ENCODE measurements at places on chromosomes 6 and 20. TPM values are rescaled to one million over a fixed set of nuclear protein-coding genes. Genes with fewer than 3 reads are reported as not detected.

GRCh38 chr6:137248702-137249101 lies 29.5 kb upstream of the IFNGR1 start:
- H3K4me3 ChIP-seq: no peak overlapping the region
- H3K27ac ChIP-seq: peak overlapping the region; percentile 64
- no peak for DNase-seq
- H3K36me3 ChIP-seq: no peaks in the 10 kb centered on the region
- no peaks in the 10 kb centered on the region for H3K27me3 ChIP-seq

- H3K36me3 ChIP-seq: no peaks in the 10 kb centered on the region
- H3K4me3 ChIP-seq: no peak overlapping the region
- H3K27ac ChIP-seq: no peak overlapping the region
- DNase-seq: no peak
- no peaks in the 10 kb centered on the region for H3K27me3 ChIP-seq
Measured at GRCh38 chr6:19332806-19333460, 504.2 kb upstream of the ID4 start.

DNA sequence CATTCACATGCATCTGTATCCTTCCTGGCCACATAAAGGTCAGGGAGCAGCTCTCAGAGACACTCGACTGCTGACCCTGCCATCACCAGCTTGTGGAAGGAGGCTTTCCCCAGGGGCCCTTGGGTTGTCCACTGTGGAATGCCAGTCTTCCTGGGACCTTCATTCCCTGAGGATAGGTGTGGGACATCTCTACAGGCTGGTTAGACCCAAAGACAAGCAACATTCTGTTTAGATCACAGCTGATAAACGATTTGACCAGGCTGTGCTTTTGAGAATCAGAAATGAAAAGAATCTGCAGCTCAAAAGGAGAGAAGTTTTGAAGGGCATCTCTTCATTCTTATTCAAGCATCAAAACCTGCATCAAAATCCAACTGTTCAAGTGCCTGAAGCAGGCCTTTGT lies 18.2 kb upstream of the SH3BGRL2 start:
- H3K27ac ChIP-seq: no peak overlapping the region
- H3K4me3 ChIP-seq: no peak overlapping the region
- DNase-seq: no peak
- H3K36me3 ChIP-seq: no peaks in the 10 kb centered on the region
- no peaks in the 10 kb centered on the region for H3K27me3 ChIP-seq
- no peaks in the 10 kb centered on the region for H3K4me1 ChIP-seq

DNA sequence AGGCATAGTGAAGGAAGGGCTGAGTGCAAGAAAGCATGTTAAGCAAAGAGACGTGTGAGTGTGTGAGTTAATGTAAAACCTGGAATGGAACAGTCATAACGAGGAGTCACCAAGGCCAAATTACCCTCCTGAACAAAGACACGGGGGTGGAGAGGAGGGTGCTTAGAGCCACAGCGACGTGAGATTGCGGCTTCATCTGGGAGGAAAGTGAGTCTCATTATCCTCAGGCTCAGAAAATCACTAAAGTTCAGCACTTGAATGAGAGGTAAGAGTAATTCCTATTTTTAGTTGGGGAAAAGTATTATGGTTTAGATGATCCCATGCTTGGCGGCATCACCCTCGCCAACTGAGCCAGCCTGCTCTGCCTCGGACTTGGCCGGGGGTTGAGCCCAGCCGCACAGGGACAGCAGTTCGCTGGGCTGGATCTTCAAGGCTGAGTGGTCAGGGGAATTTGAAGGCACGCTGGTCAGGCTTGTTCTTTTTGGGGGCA lies 136.6 kb downstream of the DTNBP1 start:
- H3K27ac ChIP-seq: no peak overlapping the region
- H3K36me3 ChIP-seq: peaks cover 49% of the 10 kb centered on the region
- no peak for DNase-seq
- no peak overlapping the region for H3K4me3 ChIP-seq
- H3K27me3 ChIP-seq: no peaks in the 10 kb centered on the region

- H3K4me3 ChIP-seq: no peak overlapping the region
- peaks cover 96% of the 10 kb centered on the region for H3K36me3 ChIP-seq
- no peaks in the 10 kb centered on the region for H3K27me3 ChIP-seq
- DNase-seq: no peak
- H3K27ac ChIP-seq: no peak overlapping the region
- no peaks in the 10 kb centered on the region for H3K4me1 ChIP-seq
Measured at GRCh38 chr6:36222924-36223323, 26.4 kb downstream of the BRPF3 start.

DNA sequence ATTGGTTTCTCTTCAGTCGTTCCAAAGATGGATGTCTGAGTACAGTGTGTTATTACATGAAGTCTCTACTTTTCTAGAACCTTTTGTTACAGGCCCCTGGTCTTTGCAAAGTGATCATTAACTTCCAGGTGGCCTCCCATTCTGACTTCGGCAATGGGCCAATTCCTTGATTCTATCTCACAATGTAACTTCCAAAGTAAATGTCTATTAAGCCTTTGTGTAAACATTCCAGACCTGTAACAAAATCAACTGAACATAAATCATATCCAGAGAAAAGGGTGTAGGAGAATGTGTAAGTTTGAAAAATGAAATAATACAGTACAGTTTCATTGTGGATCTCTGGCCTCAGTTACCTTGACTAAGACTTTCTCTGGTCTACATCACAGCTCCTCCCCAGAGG lies 187.8 kb upstream of the JAG1 start:
- no peak for DNase-seq
- H3K27me3 ChIP-seq: no peaks in the 10 kb centered on the region
- H3K4me1 ChIP-seq: no peaks in the 10 kb centered on the region

DNA sequence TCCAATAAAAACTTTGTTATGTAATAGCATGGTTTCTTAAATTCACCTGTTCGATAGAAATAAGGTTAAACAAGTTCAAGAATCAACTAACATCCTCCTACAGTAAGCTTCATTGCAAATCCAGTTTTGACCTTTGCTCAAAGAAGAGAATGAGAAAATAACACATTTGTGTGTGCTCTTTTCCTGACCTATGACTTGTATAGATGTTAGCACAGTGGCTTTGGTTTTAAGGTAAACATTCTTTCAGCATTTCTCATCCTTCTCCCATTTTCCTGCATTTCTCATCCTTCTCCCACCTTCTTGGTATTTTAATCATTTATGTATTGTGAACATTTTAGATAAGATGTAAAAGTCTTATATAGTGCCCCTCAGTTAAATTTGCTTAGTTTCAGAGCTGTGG lies 73.9 kb downstream of the PLCB1 start:
- no peak overlapping the region for H3K4me3 ChIP-seq
- no peaks in the 10 kb centered on the region for H3K36me3 ChIP-seq
- no peaks in the 10 kb centered on the region for H3K4me1 ChIP-seq
- no peak for DNase-seq
- no peak overlapping the region for H3K27ac ChIP-seq

DNA sequence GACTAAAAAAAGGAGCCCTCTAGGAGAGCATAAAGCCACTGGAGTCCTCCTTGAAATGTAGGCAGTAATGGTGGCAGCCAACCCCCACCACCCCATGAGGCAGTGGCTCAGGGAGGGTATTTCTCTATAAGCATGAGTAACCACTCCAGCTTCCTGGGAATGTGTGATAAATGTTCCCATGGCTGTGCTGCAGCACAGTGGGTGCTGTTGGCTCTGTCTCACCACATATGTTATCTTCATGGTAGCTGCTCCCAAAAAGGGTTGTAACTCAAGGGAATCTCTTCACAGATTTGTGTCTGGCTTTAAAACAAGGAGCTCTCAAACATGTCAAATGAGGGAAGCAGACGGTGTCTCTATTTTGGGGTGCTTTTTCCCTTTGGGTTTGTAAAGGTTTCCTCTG lies 7.5 kb upstream of the PHACTR1 start:
- no peak for DNase-seq
- no peaks in the 10 kb centered on the region for H3K36me3 ChIP-seq
- H3K4me1 ChIP-seq: no peaks in the 10 kb centered on the region

GRCh38 chr6:4124351-4124750 lies 11.0 kb downstream of the ECI2 start:
- peaks cover 91% of the 10 kb centered on the region for H3K36me3 ChIP-seq
- no peaks in the 10 kb centered on the region for H3K27me3 ChIP-seq
- no peaks in the 10 kb centered on the region for H3K4me1 ChIP-seq
- H3K27ac ChIP-seq: no peak overlapping the region

DNA sequence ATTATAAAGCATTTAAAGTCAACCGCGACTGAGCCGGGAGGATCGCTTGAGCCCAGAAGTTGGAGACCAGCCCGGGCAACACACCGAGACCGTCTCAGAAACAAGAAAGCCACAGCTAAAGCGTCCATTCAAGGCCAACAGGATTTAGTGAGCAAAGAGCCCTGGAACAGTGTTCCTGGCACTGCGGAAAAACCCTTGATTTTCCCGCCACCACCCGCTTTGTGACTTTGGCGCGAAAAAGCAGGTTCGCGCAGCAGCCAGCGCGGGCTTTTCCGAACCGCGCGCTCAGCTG lies 669 bp downstream of the PCNA start:
- peaks cover 31% of the 10 kb centered on the region for H3K36me3 ChIP-seq
- H3K4me3 ChIP-seq: peak overlapping the region; percentile 85
- H3K27ac ChIP-seq: peak overlapping the region; percentile 92
- DNase-seq: no peak

GRCh38 chr6:5998711-5999687 lies 7.7 kb downstream of the NRN1 start:
- no peak overlapping the region for H3K27ac ChIP-seq
- peaks cover 7% of the 10 kb centered on the region for H3K4me1 ChIP-seq
- H3K4me3 ChIP-seq: peak overlapping the region; percentile 29
- DNase-seq: no peak
- H3K27me3 ChIP-seq: peaks cover 99% of the 10 kb centered on the region

- H3K27ac ChIP-seq: peak overlapping the region; percentile 99
- peaks cover 5% of the 10 kb centered on the region for H3K4me1 ChIP-seq
- DNase-seq: no peak
- H3K36me3 ChIP-seq: no peaks in the 10 kb centered on the region
- no peaks in the 10 kb centered on the region for H3K27me3 ChIP-seq
- H3K4me3 ChIP-seq: peak overlapping the region; percentile 96
Measured at GRCh38 chr6:166955865-166956443, 396 bp downstream of the RNASET2 start.

SYCP2 gene
- total RNA-seq: 1.8 TPM

PBOV1 gene
- not detected for total RNA-seq

RPS18 gene
- total RNA-seq: 1,881 TPM

VGLL2 gene
- not detected for total RNA-seq

TP53TG5 gene
- total RNA-seq: 0.44 TPM

KCNQ5 gene
- total RNA-seq: 1.7 TPM

CYP39A1 gene
- 4.5 TPM for total RNA-seq

MLN gene
- not detected for total RNA-seq

CALHM6 gene
- total RNA-seq: 6.4 TPM

RIPOR3 gene
- 2.3 TPM for total RNA-seq

NUP43 gene
- 28.7 TPM for total RNA-seq

Measured in left lung (tissue), 14 donors.